ENCODE measurements at places on chromosomes 6 and 20.

- no peak for DNase-seq
Observed at GRCh38 chr6:25038999-25039398, 103.2 kb upstream of the RIPOR2 start.

DNA sequence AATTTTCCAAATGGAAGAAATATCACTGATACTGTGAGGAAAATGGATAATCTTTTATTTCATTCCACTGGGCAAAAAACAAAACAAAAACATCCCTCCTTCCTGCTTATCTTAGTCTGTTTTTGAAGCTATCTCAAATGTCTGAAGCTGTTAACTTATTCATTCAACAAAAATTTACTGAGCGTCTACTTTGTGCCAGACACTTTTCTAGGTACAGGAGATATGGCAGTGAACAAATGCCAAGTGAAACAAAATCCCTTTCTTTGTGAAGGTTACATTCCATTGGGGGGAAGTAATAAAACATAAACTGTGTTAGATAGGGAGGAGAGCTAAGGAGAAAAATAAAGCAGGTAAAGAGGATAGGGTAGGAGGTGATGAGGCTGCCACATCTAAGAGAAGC lies 47.5 kb downstream of the TNFRSF21 start:
- DNase-seq: no peak

- no peak for DNase-seq
Observed at GRCh38 chr20:49851991-49852390, 39.4 kb downstream of the SLC9A8 start.

DNA sequence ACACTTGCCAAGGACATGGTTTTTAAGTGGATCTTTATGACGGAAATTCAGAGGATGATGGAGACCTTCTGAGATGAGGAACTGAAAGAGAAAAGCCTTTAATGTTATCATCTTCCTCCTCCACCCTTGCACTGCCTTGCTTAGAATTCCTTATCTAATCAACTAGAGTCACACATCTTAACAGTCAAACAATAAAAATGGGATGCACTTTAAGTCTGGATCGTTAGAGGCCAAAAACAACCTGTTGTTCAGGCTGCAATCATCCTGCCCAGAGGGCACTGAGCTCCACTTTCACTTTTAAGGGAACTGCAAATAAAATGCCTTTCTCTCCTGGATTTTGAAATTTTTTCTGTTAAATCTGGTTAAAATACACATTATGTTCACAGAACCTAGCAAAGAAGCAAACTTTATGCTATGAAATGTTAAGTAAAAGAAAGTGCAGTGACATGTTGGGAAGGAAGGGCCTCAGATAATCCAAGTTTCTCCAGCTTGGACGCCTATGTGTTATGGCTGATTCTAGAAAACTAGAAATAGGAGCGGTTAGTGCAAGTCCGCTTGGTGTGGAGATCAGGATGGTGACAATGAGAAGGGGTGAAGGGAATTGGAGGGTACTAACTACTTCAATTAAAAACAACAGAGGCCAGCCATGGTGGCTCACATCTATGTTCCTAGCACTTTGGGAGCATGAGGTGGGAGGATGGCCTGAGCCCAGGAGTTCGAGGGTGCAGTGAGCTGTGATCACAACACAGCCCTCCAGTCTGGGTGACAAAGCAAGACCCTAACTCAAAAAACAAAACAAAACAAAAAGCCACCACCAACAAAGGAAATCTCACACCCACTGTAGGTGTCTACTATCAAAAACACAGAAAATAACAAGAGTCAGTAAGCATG lies 66.4 kb upstream of the KIF13A start:
- no peak for DNase-seq

DNA sequence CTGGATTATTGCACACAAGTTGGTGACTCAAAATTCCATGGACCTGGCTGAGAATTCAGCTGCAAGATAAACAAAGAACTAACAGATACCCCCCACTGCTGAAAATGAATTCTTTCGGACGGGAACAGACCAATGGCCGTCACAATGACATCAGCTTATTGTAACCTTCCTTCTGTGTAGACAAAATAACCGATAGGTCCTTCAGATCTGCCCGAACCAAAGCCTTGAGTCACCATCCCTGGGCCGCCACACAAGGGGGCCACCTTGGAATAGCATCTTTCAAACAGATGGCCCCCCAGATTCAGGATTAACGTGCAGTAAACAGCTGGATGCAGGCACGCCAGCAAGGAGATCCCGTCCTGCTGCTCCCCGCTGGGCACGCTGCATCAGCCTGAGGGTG lies 214.0 kb upstream of the EXOC2 start:
- no peak for DNase-seq
